PC-3 (cell line): ENCODE measurements at places on chromosomes 7 and 10.

DNA sequence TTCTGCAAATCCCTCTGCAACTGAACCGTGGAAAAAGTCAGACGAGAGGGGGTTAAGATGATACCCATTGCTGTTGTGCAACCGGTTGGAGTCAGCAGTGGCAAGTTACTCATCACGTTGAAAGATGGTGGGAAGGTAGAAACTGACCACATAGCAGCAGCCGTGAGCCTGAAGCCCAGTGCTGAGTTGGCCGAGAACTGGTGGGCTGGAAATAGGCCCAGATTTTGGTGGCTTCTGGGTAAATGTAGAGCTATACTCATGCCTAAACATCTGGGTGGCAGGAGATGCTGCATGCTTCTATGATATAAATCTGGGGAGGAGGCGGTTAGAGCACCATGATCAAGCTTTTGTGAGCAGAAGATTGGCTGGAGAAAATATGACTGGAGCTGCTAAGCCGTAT lies 78.6 kb downstream of the ARL5B start:
- peak; percentile 87 for DNase-seq

- no peak for DNase-seq
Measured at GRCh38 chr10:4154191-4154715, 369.2 kb upstream of the KLF6 start.

DNA sequence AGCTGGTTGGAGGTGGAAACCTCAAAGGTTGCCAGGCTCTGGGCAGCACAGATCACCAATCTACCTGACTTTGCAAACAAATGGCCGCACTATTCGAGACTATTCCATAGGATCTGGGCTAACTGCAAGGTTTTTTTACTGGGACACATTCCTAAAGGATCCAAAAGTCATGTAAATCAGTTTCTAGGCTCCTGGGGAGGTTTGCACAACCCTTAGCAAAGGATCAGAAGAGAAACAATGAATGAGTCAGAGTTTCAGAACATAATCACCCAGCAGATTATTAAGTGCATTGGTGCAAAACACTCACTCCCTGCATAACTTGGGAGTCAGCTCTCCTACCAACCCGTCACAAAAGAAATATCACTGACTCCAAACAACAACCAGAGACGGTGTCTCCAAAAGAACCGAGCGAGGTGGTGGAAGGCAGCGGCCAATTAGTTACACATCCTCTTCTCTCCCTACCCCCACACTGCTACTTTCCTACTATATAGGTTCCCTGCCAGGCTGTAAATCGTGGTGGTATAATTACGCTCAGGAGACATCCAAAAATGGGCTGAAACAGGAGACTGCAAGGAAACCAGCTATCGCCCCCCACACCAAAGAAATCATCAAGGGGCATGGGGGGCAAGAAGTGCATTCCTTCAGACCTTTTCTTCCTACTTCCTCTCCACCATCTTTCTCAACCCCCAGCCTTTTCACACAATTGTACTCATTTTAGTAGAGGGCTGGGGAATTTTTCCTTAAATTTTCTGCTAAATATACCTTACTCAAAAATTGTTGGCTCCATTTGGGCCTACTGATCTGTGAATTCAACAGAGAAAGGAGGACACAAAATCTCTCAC lies 3.2 kb downstream of the UBE2H start:
- peak; percentile 83 for DNase-seq

GRCh38 chr10:84194424-84195043 lies at the start of gene CDHR1:
Gene CDHR1, plus strand, starts transcription at chr10:84194537. Its CDS starts 224 bp downstream, at chr10:84194761.
- DNase-seq, result no peak

DNA sequence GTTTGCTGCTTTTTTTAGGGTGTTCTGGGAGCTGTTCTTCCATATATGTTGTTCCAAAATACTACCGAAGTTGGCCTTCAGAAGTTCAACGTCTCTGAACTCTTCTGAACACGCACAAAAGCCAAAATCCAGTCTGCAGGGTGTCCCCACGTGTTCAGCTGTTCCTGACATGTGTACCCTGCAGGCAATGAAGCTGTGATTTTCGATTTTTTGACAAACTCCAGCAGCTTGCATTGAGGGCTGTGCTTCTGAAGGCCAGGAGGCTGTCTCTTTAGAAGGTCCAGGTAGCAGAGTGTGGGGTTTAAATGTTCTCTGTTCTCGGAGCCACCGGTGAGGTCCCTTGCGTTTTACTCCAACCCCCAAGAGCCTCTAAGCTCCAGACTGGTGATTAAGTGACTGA lies 145.0 kb downstream of the PRPF18 start:
- DNase-seq, result no peak

GRCh38 chr10:51501396-51501795 lies 198.0 kb downstream of the CSTF2T start:
- DNase-seq, result no peak

DNA sequence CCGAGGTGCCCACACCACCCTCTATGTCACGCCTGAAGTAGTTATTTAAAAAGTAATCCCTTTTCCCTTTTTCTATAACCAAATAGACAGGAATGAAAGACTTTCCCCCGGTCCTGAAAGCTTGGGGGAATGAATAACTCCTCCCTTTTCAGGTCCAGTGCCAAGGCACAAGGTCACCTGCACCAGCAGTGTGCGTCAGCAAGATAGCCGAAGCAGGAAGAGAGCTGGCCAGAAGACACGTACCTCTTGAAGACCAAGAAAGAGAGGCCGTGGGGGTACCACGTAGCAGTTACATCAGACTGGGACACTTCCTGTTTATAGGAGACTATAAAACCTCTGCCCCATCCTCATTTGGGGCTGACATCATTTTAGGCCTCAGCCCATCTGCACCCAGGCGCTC lies 10.7 kb upstream of the AKR1B1 start:
- no peak for DNase-seq
